ENCODE measurements at places on chromosomes 5 and 9.
A peak's percentile ranks its signal among the peaks of the same experiment; 100 is the strongest.

GRCh38 chr5:36661456-36662220, 55.2 kb downstream of the SLC1A3 start:
- DNase-seq: peak; percentile 53

DNA sequence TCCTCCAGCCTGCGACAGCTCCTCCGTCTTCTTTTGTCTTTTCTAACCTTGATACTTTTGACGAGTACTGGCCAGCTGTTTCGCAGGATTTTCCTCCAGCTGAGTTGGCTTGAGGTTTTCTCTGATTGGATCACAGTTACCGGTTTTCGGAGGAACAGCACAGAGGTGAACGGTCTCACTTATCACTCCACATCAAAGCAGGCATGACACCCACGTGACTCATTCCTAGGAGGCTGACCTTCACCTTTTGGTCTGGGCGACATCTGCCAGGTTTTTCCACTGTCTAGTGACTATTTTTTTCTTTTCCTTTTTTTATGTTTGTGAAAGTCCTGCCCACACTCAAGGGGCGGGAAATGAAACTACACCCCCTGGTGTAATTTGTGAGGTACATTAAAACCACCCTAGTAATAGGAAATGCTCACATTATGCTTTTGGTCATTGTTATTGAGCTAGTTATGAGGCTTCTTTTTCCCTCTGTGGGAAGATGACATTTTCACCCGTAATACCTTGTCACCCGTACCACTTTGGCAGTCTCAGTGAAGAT, 319.2 kb downstream of the GADD45G start:
- peak; percentile 7 for DNase-seq

DNA sequence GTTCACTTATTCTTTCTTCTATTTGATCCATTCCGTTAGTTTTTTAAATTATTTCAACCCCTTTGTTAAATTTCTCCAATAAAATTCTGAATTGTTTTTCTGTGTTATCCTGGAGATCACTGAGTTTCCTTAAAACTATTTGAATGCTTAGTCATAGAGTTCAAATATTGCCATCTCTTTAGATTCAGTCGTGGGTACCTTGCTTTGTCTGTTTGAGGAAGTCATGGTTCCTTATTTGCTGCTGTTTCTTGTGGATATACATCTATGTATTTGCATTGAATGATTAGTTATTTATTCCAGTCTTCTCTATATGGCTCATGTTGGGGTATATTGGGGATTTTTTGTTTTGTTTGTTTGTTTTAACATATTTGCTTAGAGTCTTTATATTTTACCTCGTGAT, 80.6 kb downstream of the HINT1 start:
- DNase-seq: no peak

GRCh38 chr9:69485466-69485865, 160.5 kb downstream of the ENTREP1 start:
- no peak for DNase-seq

GRCh38 chr5:161332343-161332742, 214.2 kb downstream of the GABRB2 start:
- no peak for DNase-seq

DNA sequence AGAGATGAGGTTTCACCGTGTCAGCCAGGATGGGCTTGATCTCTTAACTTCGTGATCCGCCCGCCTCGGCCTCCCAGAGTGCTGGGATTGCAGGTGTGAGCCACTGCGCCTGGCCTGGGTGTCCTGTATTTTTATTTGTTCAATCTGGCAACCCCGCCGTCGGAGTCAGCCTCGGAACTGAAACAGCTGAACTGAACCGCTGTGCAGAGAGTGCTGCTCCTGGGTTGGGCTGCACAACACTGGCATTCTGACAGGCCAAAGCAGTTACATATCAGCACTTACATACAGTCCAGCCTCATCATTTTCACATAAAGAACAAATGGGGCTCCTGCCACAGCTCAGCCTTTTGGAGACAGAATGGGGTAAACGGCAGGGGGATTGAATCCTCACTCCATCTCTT, 185.6 kb downstream of the C9orf50 start:
- no peak for DNase-seq

- no peak for DNase-seq
Observed at GRCh38 chr9:742914-743589, 98.4 kb upstream of the DMRT1 start.

GRCh38 chr5:54249210-54250028, 61.0 kb downstream of the ARL15 start:
- DNase-seq: peak; percentile 80

DNA sequence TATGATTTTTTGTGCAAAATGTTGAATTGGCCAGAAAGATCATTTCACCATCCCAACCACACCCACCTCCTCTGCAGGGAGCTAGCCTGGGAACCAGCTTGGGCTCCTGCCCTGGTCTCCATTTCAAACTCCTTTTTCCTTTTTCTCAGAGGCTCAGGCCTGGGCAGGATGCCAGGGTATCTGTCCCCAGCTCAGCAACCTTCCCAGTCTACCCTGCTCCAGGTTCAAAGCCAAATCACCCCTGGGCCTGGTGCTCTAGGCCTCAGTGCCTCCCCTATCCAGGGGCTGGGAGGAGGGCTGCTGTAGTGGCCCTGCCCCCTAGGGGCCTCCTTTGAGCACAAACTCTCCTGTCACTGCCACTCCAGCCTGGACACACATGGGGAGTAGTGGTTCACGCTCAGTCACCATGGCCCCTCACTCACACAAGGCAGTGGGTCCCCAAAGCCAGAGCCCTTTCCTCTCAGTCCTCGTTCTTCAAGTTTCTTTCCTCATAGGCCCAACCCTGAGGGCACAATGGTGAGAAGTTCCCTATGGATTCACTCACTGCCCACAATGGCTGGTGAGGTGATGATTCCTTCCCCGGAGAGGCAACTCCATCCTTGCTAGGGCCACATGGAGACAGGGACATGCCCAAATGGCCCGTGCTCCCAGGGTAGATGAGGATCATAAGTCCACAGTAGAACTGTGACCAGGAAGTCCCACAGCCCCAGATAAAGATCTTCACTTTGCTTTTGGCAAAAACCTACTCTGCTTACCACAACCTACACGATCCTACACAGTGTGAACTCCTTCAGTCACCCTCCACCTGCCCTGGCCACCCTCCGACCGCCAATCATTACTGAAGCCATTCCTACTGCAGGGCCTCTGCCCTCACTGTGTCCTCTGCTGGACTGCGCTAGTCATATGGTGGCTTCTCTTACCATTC, 1.6 kb upstream of the ST6GALNAC4 start:
- DNase-seq: peak; percentile 71

GRCh38 chr9:129146441-129146941, 31.6 kb downstream of the IER5L start:
- peak; percentile 38 for DNase-seq

GRCh38 chr5:107028938-107029337, 641.8 kb downstream of the EFNA5 start:
- DNase-seq: no peak

- no peak for DNase-seq
Observed at GRCh38 chr5:63286724-63287123, 675.5 kb downstream of the HTR1A start.

DNA sequence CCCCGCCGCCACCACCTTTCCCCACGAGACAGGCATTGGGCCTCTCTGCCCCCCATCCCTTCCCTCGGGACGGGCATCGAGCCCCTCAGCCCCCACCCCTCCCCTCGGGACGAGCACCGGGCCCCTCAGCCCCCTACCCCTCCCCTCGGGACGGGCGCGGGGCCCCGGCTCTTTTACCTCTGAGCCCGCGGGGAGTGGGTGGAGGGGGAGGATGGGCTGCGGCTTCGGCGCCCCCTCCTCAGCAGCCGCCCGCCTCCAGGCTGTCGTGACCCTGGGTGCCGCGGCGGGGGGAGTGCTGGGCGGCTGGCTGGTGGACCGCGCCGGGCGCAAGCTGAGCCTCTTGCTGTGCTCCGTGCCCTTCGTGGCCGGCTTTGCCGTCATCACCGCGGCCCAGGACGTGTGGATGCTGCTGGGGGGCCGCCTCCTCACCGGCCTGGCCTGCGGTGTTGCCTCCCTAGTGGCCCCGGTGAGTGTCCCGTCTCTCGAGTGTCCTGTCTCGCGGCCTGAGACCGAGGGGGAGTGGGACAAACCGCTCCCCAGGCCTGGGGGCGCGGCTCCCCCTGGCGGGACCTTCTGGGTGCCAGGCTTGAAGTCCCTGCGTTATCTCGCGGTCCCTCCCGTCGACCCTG, 791 bp downstream of the SLC2A8 start:
- peak; percentile 25 for DNase-seq

DNA sequence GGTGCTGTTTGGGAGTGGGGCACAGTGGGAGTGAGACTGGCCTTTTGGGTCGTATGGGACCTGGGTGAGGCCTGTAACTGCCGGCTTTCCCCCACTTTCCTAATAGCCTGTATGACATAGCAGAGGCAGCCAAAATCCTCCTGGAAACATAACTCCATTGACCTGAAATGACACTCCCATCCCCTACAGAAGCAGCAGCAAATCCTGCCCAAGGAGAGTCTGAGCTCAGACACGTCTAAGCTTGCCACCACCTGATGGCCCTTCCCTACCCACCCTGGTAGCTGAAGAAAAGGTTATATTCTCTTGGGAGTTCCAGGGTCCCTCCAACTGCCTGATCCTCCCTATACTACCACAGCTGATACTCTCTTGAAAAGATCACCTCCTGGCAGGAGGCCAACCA, 179.8 kb upstream of the ARRDC3 start:
- DNase-seq: no peak

DNA sequence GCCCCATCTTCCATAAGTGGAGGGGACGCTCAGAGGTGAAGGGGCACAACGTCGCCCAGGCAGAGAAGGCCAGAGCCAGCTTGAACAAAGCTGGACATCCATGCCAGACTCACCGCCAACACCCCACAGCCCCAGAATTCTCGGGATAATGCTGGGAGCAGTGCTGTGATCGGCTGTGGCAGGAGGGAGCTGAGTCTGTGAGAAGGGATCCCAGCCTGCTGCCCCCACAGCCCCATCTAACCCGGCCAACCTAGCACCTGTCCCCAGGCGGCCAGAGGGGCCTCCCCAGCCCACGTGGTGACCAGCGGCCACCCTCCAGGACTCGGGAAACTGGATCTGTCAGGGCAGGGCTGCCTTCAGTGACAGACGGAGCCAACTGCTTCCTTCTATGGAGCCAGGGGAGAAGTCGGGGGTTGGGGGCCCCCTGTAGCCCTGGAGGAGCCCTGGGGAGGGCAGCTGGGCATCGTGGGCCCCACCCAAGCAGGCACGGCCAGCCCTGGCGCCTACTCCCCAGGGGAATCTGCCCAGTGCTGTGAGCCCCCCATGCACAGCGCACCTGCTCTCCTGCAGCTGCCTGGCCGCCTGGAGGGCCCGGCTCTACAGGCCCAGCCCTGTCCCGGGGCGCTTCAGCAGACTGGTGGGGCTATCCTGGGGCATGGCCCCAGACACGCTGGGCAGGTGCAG, 6.0 kb downstream of the BRD3 start:
- DNase-seq: no peak

DNA sequence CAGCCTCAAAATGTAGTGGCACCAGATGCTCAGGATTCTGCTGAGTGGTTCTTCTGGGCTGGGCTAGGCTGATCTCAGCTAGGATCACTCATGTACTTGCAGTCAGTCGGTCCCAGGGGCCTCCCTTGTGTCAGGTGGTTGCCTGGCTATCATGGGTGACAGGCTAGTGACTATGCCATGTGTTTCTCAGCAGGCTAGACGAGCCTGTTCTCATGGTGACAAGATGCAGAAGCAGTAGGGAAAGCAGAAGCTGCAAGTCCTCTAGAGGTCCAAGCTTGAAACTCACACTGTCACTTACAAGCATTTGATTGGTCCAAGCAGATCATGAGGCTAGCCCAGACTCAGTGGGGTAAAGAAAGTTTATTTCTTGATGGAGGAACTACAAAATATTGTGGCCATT, 15.2 kb upstream of the KCNMB1 start:
- DNase-seq: no peak

DNA sequence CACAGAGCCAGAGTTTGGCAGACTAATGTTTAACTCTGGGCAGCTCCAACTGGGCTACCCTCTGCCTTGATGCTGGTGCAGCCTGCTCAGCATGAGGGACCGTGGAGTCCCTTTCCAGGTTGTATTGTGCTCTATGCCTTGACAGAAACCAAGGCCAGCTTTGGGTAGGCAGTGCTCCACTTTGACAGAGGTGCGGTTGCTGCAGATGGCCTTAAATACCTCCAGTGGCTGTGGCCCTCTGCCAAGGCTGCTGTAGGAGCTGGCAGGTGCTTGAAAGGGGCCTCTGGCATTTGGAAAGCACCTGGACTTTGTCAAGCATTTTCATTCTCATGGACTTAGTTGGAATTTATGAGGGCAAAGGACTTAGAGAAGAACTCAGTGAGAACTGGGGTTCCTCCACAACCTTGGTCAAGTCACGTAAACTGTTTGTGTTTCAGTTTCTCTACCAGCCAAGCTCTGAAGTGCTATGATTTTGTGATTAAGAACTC, 249.7 kb upstream of the ZNF462 start:
- DNase-seq: no peak

DNA sequence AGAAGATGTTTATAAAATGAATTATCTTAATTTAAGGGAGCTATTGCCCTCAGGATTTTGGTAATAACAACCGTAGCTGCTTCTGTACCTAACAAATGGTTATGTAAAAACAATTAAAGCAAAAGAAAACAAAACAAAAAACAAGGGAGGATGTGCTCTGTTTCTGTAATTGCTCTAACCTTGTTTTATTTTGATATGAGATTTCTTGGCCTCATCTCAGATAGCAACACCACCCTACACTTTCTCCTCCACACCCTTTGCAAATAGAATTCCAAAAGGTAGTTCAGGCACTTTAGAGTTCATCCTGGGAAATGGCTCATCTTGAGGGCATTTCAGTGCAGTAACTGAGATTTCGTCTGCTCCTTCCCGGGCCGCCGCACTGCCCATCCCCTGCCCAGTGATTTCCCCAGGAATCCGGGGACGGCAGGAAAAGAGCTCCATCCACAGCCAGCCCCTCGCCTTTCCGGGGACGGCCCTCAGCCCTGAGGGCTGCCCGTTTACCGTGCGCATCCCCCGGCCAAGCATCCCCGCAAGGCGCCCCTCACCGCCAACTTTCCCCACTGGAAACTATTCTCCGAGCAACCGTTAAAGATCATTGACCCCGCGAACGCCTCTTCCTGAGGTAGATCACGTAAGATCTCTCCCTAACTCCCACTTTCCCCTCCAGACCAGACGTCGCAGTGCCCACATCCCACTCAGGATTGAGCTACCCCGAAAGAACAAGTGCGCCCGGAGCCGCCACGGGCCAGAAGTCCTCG, 1.2 kb downstream of the FNBP1 start:
- peak; percentile 31 for DNase-seq

- DNase-seq: no peak
Observed at GRCh38 chr5:179192891-179193470, 132.8 kb downstream of the ZNF354C start.
